ENCODE measurements at places on chromosomes 12 and 14.

DNA sequence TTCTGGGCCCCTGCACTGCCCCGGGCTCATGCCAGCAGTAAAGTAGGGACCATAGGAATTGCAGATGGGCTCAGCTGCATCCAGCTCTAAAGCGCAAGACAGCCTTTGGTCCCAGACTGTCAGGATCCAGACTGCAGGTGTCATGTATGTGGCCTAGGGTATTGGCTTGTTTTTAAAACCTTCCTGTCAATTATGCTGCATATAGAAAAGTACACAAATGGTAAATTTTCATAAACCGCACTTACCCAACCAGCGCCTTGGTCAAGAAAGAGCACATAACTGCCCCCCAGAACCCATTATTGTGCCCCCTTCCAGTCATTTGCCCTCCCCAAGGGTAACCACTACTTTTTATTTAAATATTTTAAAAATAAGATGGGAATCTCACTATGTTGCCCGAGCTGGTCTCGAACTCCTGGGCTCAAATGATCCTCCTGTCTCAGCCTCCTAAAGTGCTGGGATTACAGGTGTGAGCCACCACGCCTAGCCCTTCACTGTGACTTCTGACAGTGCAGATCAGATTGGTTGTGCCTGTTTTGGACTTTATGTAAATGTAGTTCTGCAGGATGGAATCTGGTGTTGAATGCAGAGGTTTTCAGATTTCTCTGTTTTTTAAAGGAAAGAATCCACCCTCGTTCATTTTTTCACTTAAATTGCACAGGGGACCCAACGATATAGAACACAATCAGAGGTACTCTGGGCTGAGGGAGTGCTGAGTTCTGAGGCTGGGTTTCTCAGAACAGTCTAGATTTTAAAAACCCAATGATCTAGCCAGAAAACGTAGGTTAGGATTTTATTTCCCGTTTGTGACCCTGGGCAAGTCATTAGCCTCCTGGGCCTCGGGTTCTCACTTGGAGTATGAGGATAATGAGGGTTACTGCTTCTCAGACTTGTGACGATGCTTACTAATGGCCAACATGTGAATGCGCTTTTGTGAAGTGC, 6.7 kb downstream of the NR4A1 start:
- DNase-seq: no peak

DNA sequence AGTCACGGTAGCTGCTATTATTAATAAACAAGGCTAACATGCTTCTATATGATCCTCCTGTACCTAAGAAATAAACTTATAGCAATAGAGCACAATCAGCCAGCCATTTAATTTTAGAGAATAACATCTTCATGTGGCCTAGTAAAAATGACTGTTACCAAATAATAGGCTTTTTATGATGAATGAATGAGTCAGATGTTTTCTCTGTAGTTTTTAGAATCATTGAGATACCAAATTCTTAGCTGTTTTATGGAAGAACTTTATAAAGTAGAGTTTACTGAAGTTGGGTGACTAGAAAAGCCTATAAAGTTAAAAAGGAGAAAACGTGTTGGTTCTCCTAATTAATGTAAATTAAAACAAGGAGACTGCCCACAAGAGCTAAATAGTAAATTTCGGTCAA, 40.7 kb downstream of the WNK1 start:
- DNase-seq: no peak

DNA sequence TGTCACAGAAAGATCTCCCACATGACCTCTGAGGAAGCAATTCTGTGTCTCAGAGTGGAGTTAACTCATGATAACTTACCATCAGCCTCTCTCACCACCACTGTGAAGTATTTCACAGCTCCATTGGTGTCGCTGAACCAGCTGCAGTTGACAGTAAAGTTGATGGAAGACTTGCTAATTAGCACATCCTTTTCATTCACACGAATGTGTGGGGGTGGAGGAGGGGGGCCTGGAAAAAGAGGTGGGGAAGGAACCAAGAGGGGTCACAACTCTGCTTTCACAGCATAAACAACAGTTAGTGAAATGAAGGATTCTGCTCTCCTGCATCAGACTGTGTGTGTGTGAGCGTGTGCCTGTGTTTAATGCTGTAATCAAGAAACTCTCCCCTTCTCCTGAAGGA, 82.1 kb downstream of the PTPRB start:
- no peak for DNase-seq

- DNase-seq: no peak
These were observed 45.5 kb upstream of the RERGL start for GRCh38 chr12:18135509-18135908.

GRCh38 chr12:81125691-81126090, 47.8 kb downstream of the ACSS3 start:
- DNase-seq: no peak

GRCh38 chr14:28755198-28755815, 11.3 kb upstream of the FOXG1 start:
- no peak for DNase-seq
